ENCODE measurements at places on chromosomes 6 and 20. TPM values are rescaled to one million over a fixed set of nuclear protein-coding genes. Genes with fewer than 3 reads are reported as not detected.

GRCh38 chr6:140437619-140438345 lies 1063.3 kb upstream of the CITED2 start:
- no peak overlapping the region for H3K27ac ChIP-seq
- no peak overlapping the region for H3K4me3 ChIP-seq
- H3K27me3 ChIP-seq, result no peaks in the 10 kb centered on the region

- H3K4me1 ChIP-seq, result peaks cover 14% of the 10 kb centered on the region
- no peaks in the 10 kb centered on the region for H3K27me3 ChIP-seq
- H3K4me3 ChIP-seq, result no peak within 1 kb of the TSS
- no peak within 1 kb of the TSS for H3K27ac ChIP-seq
Measured at GRCh38 chr20:36154700-36155628, at the start of gene EPB41L1. Gene EPB41L1 (plus strand): TSS chr20:36154740. CDS start chr20:36173778, 19,038 bp downstream.

The ACTL10 gene
- total RNA-seq, result 3.4 TPM

DNA sequence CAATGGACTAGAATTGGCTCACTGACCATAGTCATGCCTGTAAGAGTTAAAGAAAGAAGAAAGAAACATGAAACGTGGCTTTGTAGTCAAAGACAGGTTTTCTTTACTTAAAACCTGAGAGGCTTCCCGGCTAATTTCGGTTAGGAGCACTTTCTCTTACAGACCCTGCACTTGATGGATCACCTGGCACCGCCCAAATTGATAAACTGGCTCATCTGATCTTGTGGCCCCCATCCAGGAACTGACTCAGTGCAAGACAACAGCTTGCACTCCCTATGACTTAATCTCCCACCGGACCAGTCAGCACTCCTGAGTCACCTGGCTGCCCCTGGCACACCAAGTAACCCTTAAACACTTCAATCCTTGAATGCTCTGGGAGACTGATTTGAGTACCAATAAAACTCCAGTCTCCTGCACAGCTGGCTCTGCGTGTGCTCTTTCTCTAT lies 12.3 kb downstream of the TMEM14B start:
- H3K27me3 ChIP-seq, result no peaks in the 10 kb centered on the region
- no peak for DNase-seq
- H3K4me1 ChIP-seq, result peaks cover 4% of the 10 kb centered on the region
- peak overlapping the region; percentile 70 for H3K27ac ChIP-seq
- peaks cover 2% of the 10 kb centered on the region for H3K36me3 ChIP-seq

- DNase-seq, result peak; percentile 67
- H3K36me3 ChIP-seq, result peaks cover 3% of the 10 kb centered on the region
- H3K27ac ChIP-seq, result peak overlapping the region; percentile 98
- H3K4me3 ChIP-seq, result peak overlapping the region; percentile 81
- H3K27me3 ChIP-seq, result no peaks in the 10 kb centered on the region
- peaks cover 7% of the 10 kb centered on the region for H3K4me1 ChIP-seq
Measured at GRCh38 chr6:63440057-63440456, 120.3 kb upstream of the LGSN start.

DNA sequence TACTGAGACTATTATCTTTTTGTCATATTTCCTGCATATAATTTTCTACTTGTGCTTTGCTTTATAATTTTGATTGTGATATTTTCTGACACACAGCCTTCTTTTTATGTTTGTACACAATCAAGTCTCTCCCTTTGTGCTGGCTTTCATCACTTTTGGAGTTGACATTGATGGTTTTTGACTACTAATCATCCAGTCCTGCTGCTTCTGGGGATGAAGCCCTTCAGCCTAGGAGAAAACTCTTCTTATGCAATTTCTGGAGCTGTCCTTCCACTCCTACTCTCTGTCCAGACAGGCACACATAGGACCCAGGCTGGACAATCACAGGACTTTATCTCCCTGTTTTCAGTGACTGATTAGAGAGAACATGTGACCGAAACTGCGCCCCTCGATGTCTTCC lies 515.0 kb downstream of the KIF16B start:
- no peaks in the 10 kb centered on the region for H3K27me3 ChIP-seq
- H3K4me1 ChIP-seq, result no peaks in the 10 kb centered on the region
- H3K36me3 ChIP-seq, result no peaks in the 10 kb centered on the region
- no peak for DNase-seq
- no peak overlapping the region for H3K4me3 ChIP-seq

DNA sequence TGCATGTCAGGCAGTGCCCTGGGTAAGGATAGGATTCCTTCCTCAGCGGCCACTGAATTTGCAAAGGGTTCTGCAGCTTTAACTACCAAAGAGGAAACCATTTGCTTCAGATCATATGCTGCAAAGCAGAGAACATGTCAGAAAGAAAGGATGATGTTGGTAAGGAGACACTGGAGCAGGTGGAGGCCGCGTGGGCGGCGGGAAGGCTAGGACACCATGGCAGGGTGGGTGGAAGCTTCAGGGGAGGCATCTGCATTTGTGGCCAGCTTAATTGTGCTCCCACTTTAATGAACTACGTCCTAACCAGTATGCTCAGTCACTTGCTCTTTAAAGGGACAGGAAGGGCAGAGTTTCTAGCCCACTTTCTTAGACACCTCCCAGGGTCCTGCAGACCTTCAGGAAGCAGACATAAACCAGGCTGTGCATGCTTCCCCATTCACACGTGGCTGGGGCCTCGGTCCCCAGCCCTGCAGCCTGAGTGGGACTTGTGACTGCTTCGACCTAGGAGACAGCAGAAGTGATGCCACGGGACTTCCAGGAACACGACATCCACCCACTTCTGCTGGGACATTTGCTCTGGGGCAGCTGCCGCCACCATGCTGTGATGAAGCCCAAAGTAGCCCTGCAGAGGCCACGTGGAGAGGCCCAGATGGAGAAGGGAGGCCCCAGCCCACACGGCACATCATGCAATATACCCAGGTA lies 76.1 kb downstream of the GINS1 start:
- no peak for DNase-seq
- H3K27ac ChIP-seq, result no peak overlapping the region
- no peaks in the 10 kb centered on the region for H3K36me3 ChIP-seq
- H3K4me3 ChIP-seq, result no peak overlapping the region
- no peaks in the 10 kb centered on the region for H3K4me1 ChIP-seq

The ARMH2 gene
- not detected for total RNA-seq

The EEF1E1 gene
- total RNA-seq, result 60.3 TPM

GRCh38 chr6:118206221-118206620 lies 299.2 kb downstream of the SLC35F1 start:
- H3K4me3 ChIP-seq, result no peak overlapping the region
- no peaks in the 10 kb centered on the region for H3K4me1 ChIP-seq
- H3K27ac ChIP-seq, result no peak overlapping the region
- H3K27me3 ChIP-seq, result no peaks in the 10 kb centered on the region
- DNase-seq, result no peak

- H3K27me3 ChIP-seq, result no peaks in the 10 kb centered on the region
- peaks cover 20% of the 10 kb centered on the region for H3K4me1 ChIP-seq
- no peak overlapping the region for H3K4me3 ChIP-seq
- no peak overlapping the region for H3K27ac ChIP-seq
Measured at GRCh38 chr20:54133434-54134427, 40.1 kb downstream of the CYP24A1 start.

DNA sequence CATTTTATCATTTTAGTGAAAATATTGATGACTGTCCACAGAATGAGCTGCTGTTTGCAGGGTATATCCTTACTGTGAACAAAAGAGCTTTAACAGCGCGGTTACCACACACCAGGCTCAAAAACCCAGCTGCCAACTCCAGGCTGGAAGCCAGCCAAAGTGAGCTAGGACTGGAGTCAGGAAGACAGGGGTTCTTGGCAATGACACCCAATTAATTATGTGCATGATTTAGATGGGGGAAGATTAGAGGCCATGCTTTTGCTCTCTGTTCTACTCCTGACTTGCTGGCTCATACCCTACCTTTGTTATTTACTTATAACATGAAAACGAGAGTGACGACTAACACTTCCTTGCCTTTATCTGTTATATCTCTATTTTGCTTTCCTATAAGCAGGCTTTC lies 128.9 kb upstream of the SHLD1 start:
- no peak overlapping the region for H3K27ac ChIP-seq
- H3K36me3 ChIP-seq, result no peaks in the 10 kb centered on the region
- no peaks in the 10 kb centered on the region for H3K4me1 ChIP-seq
- no peak overlapping the region for H3K4me3 ChIP-seq

The MRPL2 gene
- total RNA-seq, result 123 TPM

- H3K4me1 ChIP-seq, result peaks cover 21% of the 10 kb centered on the region
- peak overlapping the region; percentile 98 for H3K4me3 ChIP-seq
- DNase-seq, result peak; percentile 46
- H3K27me3 ChIP-seq, result no peaks in the 10 kb centered on the region
- peak overlapping the region; percentile 90 for H3K27ac ChIP-seq
Measured at GRCh38 chr6:138105446-138105845, 1.8 kb downstream of the PERP start.

The PI16 gene
- not detected for total RNA-seq

DNA sequence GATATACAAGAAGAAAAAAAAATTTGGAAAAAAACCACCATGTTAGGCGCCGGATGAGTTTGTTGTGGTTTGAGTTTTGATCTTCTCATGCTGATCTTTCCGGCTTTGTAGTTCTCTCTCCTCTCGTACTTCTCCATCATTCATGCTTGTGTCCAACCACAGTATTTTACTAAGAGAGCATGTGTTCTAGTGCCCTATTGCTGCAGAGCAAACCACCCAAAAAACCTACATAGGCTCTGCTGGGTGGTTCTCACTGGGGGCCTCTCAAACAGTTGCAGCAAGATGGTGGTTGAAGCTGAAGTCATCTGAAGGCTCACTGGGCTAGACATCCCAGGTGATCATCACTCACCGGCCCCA lies 404.2 kb downstream of the PLCB1 start:
- no peaks in the 10 kb centered on the region for H3K4me1 ChIP-seq
- no peak for DNase-seq
- no peaks in the 10 kb centered on the region for H3K27me3 ChIP-seq
- H3K4me3 ChIP-seq, result no peak overlapping the region
- H3K27ac ChIP-seq, result no peak overlapping the region

DNA sequence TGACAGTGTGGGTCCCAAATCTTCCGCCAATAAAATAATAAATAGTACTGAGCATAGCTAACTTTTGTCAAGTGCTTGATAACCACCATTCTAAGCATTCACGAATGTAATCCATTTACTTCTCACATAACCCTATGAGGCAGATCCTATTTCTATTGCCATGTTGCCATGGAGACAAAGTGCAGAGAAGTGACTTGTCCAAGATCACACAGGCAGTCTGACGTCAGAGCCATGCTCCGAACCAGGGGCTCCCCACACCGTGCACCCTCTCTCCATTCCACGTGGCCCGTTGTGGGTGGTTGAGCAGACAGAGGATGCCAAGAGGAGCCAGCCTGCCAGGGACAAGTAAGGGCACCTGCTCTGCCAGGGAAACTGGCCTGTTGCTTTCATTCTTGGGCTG lies 38.9 kb downstream of the CDH22 start:
- no peak overlapping the region for H3K27ac ChIP-seq
- no peak for DNase-seq
- no peak overlapping the region for H3K4me3 ChIP-seq

DNA sequence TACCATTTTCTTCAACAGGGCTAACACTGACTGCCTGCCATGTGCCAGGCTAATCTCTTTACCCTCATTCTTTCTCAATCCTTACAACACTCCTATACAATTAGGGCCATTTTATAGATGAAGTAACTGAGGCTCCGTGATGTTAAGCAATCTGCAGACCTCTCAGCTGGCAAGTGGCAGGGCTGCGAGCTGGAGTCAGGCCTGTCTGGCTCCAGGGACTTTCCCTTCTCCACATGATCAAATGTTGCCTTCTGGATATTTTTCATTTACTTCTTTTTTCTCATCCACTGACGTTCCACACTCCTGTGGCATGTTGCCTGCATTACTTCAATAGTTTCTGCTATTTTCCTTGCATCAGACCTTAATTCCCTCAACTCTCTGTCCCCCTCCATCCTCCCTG lies 55.2 kb upstream of the TAGAP start:
- no peak overlapping the region for H3K4me3 ChIP-seq
- H3K36me3 ChIP-seq, result no peaks in the 10 kb centered on the region
- H3K27me3 ChIP-seq, result no peaks in the 10 kb centered on the region
- no peaks in the 10 kb centered on the region for H3K4me1 ChIP-seq
- DNase-seq, result no peak

The BTBD3 gene
- 44.1 TPM for total RNA-seq

DNA sequence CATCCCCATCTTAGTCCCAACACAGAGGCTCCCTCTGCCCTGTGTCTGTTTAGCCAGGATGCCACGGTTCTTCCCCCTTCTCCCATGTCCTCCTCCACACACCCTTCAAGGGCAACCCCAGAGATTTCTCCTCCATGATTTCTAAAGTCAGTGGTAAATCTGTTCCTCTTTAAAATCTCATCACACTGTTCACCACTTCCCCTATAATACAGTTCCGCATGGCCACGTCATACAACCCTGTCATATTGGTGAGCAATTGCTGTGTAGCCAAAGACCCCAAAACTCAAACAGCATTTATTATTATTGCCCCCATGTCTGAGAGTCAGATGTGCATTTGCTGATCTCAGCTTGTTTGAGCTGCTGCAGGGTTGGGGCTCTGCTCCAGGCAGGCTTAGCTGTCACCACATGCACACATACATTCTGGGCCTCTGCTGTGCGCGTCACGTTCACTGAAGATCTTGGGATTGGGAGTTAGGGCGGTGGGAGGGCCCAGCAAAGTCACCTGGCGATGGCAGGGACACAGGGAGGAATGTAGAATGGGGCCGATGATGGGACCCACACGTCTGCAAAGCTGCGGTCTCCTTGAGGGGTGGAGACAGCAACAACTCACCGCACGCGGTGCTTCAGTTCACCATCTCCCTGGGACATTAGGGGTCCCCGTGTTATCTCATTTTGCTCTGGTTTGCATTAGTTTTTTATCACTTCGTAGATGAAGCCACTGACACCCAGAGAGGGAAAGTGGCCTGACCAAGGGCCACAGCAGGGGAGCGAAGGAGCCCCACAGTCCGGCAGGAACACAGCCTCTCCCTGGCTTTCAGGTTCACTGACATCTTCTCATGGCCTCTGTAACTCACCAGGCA lies 36.9 kb upstream of the CD93 start:
- no peaks in the 10 kb centered on the region for H3K27me3 ChIP-seq
- no peak overlapping the region for H3K4me3 ChIP-seq
- H3K4me1 ChIP-seq, result peaks cover 15% of the 10 kb centered on the region
- no peaks in the 10 kb centered on the region for H3K36me3 ChIP-seq

DNA sequence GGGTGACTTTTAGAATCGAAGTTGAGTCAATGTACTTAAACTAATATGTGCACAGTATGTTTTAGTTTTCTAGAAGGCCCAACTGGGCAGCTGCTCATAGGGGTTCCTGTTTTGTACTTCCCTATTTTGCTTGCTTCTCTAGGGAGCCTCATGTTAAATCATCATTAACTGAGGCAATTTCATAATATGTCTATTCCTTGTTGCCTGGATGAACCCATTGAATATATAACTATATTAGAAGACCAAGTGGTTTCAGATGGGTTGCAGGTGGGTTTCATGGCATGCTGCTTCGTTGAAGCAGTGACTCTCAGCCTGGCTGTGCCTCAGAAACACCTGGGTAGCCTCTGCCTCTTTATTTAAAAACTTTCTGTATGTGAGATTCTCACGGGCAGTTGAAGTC lies 22.2 kb downstream of the CARMIL1 start:
- H3K4me1 ChIP-seq, result peaks cover 30% of the 10 kb centered on the region
- H3K27ac ChIP-seq, result no peak overlapping the region
- DNase-seq, result no peak

GRCh38 chr6:51541847-51542246 lies 545.6 kb downstream of the PKHD1 start:
- no peak overlapping the region for H3K4me3 ChIP-seq
- no peaks in the 10 kb centered on the region for H3K27me3 ChIP-seq
- no peaks in the 10 kb centered on the region for H3K36me3 ChIP-seq
- H3K27ac ChIP-seq, result no peak overlapping the region

- H3K4me3 ChIP-seq, result no peak overlapping the region
- no peaks in the 10 kb centered on the region for H3K4me1 ChIP-seq
- DNase-seq, result no peak
- no peak overlapping the region for H3K27ac ChIP-seq
- no peaks in the 10 kb centered on the region for H3K27me3 ChIP-seq
Measured at GRCh38 chr6:144695858-144696533, 410.9 kb downstream of the UTRN start.

Data from Caco-2 (cell line).